ENCODE measurements at places on chromosomes 11 and 22.
A peak's percentile ranks its signal among the peaks of the same experiment; 100 is the strongest.

GRCh38 chr22:19518635-19519034, 5.6 kb downstream of the CLDN5 start:
- DNase-seq = no peak

DNA sequence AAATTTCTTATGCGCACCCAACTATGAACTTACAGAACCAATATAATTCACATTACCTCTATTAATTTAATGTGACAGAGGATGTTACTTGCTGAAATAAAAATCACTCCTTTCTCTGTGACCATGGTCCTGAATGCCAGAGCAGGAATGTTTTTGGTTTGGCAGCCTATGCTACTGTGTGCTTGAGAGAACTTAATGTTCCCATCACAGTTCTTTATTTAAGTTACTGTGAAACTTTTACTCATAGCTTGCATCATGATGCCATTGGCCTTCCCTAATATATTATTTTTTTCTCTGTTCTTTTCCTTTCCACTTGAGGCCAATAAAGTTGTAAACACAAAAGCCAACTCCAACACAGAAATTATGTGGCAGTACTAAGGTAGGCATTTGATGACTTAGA, 142.2 kb downstream of the FAM76B start:
- no peak for DNase-seq

GRCh38 chr11:58061813-58062212, 31.1 kb downstream of the OR6Q1 start:
- DNase-seq = no peak

DNA sequence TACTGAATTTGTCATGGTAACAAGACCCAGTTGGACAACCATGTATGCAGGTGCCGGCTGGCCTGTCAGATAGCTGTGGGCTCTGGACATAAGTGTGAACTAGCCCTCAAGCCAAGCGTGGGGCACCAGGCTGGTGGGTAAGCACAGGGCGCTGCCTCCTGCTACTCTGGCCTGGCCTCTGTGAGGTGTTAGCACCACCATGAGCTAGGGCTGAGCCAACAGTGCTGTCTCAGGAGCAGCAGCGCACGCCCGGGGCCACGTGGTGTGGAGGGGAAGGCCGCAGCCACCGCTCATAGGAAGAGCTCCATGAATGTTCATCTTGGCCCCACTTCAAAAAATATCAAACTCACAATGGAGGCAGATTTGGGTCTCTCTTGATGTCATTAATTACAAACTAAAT, 35.3 kb upstream of the GNB1L start:
- DNase-seq = no peak

GRCh38 chr11:74141241-74141695, 29.5 kb downstream of the C2CD3 start:
- no peak for DNase-seq

DNA sequence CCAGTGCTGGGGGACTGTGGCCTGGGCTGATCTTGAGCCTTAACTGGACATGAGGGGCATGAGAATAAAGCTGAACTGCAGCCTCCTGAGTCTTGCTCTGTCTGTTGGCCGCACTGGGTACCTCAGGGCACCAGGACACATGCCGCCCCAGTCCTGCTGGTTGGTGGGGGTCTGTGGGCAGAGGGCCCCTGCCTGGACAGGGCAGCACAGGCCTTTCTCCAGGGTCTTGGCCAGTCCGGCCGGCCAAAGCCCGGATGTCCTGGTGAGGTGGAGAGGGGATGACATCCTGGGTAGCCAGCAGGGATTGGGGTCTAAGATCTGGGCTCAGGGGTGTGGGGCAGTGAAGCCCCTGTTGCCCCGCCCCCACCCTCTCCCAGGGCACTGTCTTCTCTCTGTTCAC, 1.5 kb upstream of the RPS6KA4 start:
- no peak for DNase-seq

DNA sequence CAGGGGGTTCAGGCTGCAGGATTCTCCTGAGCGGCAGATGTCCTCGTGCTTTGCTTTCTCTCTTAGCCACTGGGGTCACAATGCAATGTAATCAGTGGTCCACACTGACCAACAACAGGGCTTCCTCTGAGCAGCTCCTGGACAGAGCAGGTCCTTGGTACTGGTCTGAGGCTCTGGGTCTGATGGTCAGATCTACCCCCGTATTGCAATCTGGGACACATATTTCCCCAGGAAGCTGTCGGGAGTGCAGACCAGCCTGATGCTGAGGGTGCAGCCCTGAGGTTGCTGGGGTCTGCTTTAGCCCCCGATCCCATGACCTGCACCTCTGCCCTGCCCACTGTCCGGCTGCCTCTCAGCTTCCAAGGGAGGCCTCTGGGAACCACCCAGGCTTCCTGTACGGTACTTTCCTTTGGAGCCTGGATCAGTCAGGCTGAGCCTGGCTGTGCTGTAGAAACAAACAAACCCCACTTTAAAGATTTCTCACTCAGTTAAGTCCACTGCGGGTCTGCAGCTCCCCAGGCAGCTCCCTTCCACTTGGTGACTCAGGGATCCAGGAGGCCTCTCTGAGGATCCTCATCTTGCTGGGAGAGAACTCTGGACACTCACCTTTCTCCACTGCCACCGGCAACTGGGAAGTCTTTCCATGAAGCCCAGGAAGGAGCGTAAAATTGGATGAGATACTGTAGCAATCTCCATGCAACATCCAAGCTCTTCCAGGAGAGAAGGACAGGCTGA, 1046.6 kb downstream of the TBC1D22A start:
- DNase-seq = no peak

GRCh38 chr11:63846897-63847296, 8.0 kb downstream of the MARK2 start:
- DNase-seq = no peak

GRCh38 chr11:116510886-116511650, 261.7 kb downstream of the BUD13 start:
- no peak for DNase-seq

GRCh38 chr11:1054143-1055108, 17.9 kb upstream of the MUC6 start:
- no peak for DNase-seq

DNA sequence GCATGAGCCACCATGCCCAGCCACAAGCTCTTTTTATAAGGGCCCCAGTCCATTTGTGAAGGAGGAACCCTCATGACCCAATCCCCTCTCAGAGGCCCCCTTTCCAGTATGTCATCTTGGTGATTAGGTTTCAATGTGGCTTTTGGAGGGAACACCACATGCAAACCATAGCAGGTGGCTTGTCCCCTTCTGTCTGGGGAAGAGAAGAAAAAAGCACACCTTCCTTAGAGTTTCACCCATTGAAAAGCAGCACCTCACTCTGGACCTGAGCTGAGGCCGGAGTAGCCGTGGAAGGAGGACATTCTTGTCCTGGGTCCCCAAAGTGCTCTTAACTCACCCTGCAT, 25.4 kb downstream of the NEAT1 start:
- no peak for DNase-seq

DNA sequence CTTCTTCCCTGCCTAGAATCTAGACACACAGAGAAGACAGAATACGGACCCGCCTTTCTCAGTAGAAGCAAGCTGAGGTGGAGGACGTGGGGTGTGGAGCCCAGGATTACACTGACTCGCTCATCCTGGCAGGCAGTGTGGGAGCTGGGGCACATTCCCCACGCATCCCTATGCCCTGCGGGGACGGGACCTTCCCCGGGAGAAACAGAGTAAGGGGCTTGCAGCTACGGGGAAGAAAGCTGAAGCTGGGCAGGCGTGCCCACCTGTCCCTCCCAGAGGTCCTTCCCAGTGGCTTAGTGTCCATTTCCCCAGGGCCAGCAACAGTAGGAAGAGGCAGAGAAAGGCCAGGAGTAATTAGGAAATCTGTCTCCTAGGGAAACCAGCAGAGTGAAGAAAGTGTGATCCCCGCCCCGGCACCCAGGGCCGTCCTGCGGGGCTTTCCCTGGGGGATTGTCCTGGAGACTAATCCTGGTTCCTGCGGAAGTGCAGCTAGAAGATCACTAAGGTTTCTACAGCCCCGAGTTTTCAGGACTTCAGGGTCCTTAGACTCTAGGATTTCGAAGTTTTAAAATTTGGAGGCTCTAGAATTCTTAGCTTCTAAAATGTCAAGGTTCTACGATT, 7.8 kb downstream of the DNAJB13 start:
- DNase-seq = no peak

- DNase-seq = peak; percentile 79
Observed at GRCh38 chr11:75450826-75451821, 18.1 kb upstream of the KLHL35 start.

GRCh38 chr11:76167590-76167989, 38.7 kb downstream of the WNT11 start:
- no peak for DNase-seq

GRCh38 chr22:28943501-28943879, 60.1 kb downstream of the ZNRF3 start:
- no peak for DNase-seq

DNA sequence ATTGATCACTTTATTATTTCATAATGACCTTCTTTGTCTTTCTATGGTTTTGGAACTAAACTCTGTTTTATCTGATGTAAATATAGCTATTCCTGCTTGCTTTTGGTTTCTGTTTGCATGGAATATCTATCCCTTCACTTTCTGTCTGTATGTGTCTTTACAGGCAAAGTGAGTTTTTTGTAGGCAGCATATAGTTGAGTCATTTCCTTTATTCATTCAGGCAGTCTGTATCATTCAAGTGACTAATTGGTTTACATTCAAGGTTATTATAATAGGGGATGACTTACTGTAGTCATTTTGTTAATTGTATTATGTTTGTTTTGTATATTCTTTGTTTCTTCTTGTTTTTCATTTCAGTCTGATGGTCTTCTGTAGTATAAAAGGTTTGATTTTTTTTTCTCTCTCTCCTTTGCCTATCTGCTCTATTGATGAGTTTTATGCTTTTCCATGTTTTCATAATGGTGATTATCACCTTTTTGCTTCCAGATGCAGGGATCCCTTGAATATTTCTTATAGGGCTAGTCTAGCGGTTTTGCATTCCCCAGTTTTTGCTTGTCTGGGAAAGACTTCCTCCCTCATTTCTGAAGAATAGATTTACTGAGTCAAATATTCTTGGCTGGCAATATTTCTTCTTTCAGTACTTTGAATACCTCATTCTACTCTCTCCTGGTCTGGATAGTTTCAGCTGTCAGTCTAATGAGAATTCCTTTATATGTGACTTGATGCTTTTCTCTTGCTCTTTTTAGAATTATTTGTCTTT, 50.4 kb downstream of the GDPD4 start:
- no peak for DNase-seq

- DNase-seq = no peak
Observed at GRCh38 chr22:48445113-48445827, 1382.4 kb downstream of the BRD1 start.

DNA sequence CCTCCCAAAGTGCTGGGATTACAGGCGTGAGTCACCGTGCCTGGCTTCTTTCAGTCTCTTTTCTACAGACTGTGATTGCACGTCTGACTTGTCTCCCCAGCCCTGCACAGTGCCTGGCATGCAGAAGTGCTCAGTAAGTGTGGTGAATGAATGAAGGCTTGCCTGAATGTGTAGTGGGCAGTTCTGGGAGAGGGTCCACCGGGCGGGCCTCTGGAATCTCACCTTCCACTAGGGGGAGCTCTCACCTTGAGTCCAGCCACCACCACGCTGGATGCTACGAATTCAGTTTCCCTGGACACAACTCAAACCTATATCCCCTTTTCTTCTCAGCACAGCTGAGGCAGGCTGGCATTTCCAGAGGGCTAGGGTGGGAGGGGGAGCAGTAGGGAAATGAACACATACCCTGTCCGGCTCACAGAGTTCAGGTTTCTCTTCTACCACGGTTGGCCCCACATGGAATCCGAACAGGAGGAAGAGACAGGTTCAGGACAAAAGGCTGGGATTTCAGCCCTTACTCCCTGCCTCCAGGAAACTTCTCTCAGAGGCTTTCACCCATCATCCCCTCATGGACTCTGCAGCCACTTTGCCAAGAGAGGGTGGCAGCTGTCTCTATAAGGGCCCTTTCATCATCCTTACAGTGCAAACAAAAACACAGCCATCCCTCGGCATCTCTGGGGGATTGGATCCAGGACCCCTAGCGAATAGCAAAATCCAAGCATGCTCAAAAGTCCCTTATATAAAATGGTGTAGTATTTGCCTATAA, 86.8 kb downstream of the NECTIN1 start:
- peak; percentile 76 for DNase-seq

GRCh38 chr22:47002692-47003091, 240.2 kb downstream of the TBC1D22A start:
- no peak for DNase-seq

DNA sequence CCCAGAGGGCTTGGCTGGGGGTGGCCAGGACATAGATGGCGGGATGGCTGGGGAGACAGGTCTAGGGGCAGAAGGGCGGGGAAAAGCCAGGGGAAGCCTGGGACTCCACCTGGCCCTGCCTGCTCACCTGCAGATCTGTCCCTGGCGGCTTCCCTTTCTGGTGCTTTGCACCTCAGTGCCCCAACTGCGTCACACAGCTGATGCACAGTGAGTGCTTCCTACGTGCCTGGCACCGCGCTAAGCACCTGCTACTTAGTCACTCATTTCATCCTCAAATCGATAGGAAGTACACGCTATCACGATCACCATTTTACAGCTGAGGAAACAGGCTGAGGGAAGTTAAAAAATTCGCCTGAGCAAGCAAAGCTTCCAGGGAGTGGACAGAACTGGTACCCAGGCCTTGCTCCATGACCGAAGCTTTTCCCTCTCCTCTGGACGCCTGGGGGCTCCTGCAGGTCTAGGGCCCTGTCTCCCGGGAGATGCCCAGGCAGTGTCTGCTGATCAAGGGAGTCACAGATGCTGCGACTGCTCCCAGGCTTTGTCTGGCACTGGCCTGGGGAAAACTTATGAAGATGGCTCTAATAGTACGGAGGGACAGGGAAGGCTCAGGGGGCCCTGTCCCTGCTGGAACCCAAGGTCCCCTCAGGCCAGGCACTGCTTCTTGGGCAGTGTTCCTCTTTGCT, 63.0 kb upstream of the TTLL12 start:
- no peak for DNase-seq

DNA sequence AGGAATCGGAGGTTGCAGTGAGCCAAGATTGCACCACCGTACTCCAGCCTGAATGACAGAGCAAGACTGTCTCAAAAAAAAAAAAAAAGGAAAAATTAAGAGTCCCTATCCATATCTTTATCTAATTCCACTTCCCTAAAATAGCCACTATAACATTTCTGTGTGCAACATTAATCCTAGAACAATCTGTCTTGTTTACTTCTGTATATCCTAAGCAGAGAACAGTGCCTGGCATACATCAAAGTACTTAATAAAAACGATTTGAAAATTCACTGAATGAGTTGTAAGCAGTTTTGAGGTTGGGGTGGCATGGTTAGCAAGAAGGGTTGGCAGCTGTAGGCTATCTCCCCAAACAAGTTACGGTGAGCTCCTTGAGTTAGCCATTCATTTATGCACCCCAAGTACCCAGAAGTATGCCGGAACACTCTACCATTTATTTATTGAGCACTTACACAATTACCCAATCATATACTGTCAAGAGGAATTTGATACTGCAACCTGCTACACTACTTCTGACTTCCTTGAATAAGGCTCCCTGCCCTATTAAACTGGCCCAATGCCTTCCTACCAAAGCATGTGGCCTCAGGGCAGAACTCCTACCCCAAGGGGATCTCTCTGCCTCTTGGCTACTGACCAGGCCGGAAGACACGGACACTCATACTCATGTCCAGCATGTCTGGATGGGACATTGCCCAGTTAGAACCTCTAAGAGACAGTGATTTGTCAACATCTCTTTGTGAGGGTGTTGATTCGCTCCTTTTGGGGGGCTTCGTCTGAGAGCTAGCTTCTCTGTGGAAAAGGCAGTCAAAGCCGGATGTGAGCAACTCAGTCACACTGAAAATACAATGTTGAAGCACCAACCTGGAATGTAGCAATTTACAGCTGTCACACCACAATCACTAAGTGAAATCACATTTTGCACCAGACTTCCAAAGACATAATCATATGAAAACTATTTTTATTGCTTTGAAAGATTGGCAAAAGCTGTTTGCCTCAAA, 16.3 kb upstream of the TMEM41B start:
- DNase-seq = no peak
